ENCODE measurements at places on chromosomes 1 and 21. TPM values are rescaled to one million over a fixed set of nuclear protein-coding genes. Genes with fewer than 3 reads are reported as not detected.

The NES gene
- 3.5 TPM for polyA plus RNA-seq

The VAV3 gene
- polyA plus RNA-seq: 2.2 TPM

The SLC2A5 gene
- polyA plus RNA-seq: 4.0 TPM

The SYTL1 gene
- 12.5 TPM for polyA plus RNA-seq

The RGS8 gene
- polyA plus RNA-seq: not detected

The SNX7 gene
- 8.5 TPM for polyA plus RNA-seq

The KCNK2 gene
- polyA plus RNA-seq: 0.28 TPM

The FAM43B gene
- polyA plus RNA-seq: 1.5 TPM

The OR2L8 gene
- polyA plus RNA-seq: not detected

The DNALI1 gene
- 13.3 TPM for polyA plus RNA-seq

The ASPM gene
- under 0.01 TPM for polyA plus RNA-seq

The NCF2 gene
- polyA plus RNA-seq: 4.0 TPM
